Activated naive CD4-positive, alpha-beta T cell (primary cell): ENCODE measurements at places on chromosomes 2 and 18.

GRCh38 chr2:31083234-31083993, 54.8 kb downstream of the GALNT14 start:
- no peak for DNase-seq

DNA sequence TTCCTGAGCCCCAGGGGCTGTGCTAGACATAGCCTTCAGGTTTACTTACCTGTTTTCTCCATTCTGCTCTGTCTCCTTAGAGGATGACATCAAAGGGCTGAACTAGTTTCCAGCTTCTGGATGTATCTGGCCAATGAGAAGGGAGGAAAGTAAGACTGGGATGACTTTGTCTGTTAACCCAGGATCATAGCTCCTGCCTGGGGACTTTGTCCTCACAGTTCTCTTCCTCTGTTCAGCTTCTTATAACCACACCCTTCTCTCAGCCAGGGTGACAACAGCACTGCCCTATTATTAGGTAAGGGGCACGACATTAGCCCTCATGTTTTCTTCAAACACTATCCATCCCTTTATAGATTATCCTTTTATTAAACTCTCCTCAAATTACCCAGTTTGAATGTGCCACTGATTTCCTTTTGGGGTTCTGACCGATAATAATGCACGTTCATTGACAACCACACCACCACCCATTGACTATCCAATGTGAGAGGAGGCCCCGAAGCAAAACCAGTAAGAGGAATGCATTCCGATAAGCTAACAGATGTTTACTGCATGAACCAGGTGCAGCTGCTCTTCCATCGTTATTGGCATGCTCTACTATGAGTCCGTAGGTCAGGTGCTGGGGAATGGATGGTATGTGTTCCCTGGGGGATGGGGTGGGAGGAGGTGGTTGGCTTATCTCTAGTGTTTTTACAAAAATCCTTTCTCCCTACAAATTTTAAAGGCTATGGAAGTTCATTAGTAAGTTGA, 23.5 kb downstream of the TSN start:
- no peak for DNase-seq

DNA sequence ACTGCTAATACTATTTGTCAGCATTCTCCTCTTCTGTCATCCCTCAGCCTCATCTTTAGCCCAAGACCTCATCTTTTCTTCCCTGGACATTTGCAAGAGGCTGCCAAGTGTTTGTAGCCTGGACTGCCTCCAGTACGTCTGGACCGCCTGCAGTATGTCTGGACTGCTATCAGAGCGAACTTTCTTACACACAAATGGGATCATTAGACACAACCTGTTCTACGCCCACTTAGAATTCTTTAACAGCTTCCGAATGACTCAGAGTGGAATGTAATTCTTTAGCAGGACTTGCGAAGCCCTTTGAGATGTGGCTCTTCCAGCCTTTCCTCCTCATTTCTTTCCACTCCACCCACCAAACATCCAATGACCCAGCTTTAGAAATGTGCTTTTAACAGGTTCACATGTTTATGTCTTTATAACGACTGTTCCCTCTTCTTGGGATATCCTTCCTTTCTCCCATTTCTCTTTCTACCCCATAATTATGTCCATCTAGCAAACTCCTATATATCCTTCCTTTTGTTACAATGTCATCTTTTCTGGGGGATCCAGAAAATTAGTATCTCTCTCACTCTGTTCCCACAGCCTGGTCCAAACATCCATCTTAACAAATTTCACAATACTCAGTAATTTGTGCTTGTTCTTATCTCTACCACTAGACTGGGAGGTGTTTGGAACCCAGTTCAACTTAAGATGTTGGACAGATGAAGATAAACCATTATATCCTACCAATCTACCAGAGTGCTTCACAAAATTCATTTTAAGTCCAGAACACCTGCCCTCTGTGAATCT, 171.3 kb upstream of the PGAP1 start:
- DNase-seq, result no peak

- DNase-seq, result no peak
These were observed 79.9 kb downstream of the ALK start for GRCh38 chr2:29841386-29842004.

DNA sequence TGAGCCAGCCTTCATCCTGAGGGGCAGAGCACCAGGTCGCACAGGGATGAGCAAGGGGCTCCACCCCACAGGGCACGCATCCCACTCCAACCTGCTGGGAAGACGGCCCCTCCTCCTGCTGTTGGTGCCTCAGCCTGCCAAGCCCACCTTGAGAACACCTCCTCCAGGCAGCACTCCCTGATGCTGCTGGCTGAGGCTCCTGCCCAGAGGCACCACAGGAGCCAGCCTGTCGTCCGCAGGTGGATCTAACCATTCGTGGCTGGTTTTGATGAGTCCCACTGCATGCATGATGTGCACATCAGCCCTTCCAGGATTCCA, 58.4 kb downstream of the BIN1 start:
- DNase-seq, result no peak

DNA sequence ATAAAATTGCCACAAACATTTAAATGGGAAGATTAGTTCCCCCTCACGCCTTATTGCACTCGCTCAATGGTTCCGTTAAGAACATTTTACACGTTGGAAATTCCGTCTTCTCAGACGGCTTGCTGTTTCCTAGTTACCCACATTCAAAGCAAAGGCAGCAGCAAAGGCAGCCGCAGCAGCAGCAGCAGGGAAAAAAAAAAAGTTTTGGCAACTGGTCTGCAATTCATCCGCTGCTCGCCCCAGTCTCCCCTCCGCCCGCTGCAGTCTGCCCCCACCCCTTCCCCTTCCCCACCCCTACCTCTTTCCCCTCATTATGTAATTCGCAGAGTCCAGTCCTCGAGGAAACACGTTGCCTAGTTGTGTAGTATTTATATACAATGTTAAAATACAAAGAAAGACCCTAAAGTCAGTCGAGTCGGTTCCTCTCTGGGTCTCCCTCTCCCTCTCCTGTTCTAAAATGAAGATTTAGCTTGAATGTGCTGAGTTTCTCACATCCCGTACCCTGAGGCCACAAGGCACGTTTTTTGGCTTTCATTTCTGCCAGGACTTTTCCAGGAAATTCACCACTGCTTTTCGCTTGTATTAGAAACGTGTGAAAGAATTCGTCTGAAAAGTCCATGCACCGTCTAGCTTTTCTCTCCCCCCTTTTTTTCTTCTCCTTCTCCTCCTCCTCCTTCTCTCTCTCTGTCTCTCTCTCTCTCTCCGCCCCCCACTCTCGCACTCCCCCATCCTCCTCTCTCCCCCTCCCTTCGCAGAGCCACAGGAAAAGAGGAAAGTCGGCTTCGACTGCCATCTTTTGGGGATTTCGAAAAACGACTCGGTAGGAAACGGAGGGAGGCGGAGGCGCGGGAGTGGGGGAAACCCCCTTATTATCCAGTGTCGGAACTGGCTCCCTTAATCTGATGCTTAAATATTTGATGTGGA, 140.0 kb downstream of the MEIS1 start:
- DNase-seq, result no peak

GRCh38 chr2:112483042-112483473, 1.1 kb downstream of the TTL start:
- DNase-seq, result no peak

DNA sequence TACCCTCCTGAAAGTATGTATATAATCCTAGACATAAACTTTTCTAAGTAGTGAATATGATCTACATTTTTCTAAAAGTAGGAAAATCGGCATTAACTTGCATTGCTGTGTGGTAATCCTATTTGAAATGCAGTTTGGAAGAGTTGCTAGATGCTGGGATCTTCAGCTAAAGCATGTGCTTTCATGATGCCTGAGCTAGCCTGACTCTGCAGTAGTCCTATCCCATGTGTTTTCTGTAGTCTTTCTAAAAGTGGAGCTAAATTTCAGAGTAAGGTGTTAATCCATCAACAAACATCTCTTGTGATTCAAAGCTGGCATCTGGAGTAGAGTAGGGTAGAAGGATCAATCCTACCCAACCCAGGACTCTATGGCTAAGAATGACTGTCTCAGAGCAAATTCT, 229.4 kb downstream of the THSD7B start:
- no peak for DNase-seq

- DNase-seq, result no peak
These were observed 31.9 kb downstream of the EXOC6B start for GRCh38 chr2:72793798-72794440.

DNA sequence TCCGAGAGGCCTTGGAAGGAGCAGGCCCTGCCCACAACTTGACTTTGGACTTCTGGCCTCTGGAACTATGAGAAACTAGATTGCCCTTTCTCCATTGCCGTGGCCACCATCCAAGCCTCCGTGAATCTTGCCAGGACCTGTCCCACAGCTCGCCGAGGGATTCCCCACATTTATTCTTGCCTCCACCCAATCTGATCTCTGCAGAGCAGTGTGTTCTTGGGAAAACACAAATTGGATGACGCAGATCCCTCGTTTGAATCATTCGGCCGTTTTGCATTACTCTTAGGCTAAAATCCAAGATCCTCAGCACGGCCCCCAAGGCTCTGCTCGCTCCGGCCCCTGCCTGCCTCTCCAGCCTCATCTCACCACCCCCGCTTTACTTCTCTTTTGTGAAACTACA, 364.2 kb downstream of the ZNF516 start:
- DNase-seq, result no peak

GRCh38 chr18:50696436-50696835, 123.4 kb downstream of the MRO start:
- DNase-seq, result no peak

DNA sequence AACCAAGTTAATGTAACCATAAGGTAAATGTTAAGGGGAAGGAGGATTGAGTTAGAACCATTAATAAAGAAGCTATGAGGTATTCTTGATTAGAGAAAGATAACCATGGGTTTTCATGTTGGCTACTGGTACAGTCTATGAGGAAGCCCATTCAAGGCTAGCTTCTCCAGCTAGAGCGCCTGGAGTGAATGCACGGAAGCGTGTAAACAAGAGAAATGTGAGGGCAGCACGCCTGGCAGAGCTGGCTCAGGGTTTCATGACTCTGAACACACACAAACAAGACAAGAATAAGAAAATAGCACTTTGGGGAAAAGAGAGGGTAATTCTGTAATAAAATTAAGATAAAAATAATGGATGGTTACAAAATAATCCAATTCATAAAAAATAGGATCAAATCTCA, 255.3 kb downstream of the PDE11A start:
- DNase-seq, result no peak

GRCh38 chr2:12987246-12987645, 270.5 kb downstream of the TRIB2 start:
- DNase-seq, result no peak

GRCh38 chr2:51619961-51620360, 588.0 kb upstream of the NRXN1 start:
- DNase-seq, result no peak

GRCh38 chr2:179107737-179108136, 57.8 kb upstream of the CCDC141 start:
- DNase-seq, result no peak

GRCh38 chr18:27314996-27315395, 129.9 kb upstream of the CHST9 start:
- DNase-seq, result no peak

- no peak for DNase-seq
These were observed 557.3 kb upstream of the SALL3 start for GRCh38 chr18:78422336-78422735.

DNA sequence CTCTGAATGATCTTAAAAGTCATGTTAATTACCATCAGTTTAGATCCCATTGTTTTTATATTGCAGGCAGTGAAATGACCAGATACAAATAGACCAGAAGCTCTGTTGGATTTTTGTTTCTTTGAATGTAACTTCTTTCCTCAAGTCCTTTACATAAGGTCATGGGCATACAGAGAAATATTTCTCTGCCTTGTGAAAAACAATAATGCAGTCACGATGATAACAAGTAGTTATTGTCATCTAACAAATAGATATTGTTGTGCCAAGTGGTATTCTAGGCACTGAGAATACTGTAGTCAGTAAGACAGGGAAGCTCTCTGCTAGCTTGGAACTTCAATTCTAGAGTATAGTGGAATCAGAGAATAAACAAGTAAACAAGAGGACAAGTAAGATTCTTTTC, 94.7 kb upstream of the BARD1 start:
- no peak for DNase-seq

- DNase-seq, result no peak
These were observed 90.1 kb downstream of the KLHL29 start for GRCh38 chr2:23475036-23475435.

- no peak for DNase-seq
These were observed 147.4 kb downstream of the LNPK start for GRCh38 chr2:175854665-175855064.

- DNase-seq, result no peak
These were observed 71.7 kb upstream of the TAF1B start for GRCh38 chr2:9771481-9772017.

- no peak for DNase-seq
These were observed 177.2 kb downstream of the EN1 start for GRCh38 chr2:118670276-118670675.

- DNase-seq, result no peak
These were observed 6.7 kb downstream of the PELI1 start for GRCh38 chr2:64137567-64137966.

DNA sequence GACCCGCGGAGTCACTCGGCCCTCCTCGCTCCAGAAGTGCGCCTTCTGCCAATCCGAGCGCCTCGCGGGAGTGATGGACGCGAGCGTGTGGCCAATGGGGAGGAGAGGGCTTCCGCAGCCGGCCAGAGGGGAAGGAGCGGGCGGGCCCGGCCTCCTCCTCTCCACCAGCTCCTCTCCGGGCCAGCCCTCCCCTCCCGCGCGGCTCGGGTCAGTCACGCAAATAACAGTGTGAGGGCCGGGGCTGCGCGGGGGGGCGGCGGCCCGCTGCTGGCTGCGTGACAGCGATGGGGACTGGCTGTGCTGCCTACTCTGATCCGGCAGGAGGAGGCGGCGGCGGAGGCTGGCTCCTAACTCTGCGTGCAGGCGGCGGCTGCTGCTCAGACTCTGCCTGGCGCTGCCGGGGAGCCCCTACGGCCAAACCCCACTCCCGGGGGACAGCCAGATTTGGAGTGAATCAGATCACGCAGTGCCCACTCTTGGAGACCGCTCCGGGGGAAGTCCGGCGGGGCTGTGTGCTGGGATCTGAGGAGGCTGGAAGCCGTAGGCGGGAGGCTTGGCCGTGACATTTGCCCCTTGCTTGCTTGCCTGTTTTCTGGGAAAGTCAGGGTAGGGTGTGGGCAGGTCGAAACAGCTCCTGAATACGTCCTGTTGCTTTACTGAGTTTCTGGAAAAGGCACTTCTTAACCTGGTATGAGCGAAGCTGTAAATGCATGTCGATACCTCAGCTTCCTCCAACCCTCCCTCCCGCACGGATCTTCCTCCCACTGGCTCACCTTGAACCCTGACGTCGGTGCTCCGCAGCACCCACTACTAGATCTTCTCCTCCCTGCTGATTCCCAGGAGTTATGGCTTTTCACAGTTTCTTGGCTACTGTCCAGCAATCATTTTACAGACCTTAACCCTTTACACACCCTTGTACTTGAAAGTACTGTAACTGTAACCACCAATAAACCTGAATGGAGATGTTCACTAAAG, 97.9 kb upstream of the SERTAD2 start:
- no peak for DNase-seq

- DNase-seq, result no peak
These were observed 12.8 kb upstream of the DNPEP start for GRCh38 chr2:219400562-219400961.

GRCh38 chr2:50863856-50864255, 168.1 kb downstream of the NRXN1 start:
- no peak for DNase-seq
